ENCODE measurements at places on chromosomes 2 and 18.

DNA sequence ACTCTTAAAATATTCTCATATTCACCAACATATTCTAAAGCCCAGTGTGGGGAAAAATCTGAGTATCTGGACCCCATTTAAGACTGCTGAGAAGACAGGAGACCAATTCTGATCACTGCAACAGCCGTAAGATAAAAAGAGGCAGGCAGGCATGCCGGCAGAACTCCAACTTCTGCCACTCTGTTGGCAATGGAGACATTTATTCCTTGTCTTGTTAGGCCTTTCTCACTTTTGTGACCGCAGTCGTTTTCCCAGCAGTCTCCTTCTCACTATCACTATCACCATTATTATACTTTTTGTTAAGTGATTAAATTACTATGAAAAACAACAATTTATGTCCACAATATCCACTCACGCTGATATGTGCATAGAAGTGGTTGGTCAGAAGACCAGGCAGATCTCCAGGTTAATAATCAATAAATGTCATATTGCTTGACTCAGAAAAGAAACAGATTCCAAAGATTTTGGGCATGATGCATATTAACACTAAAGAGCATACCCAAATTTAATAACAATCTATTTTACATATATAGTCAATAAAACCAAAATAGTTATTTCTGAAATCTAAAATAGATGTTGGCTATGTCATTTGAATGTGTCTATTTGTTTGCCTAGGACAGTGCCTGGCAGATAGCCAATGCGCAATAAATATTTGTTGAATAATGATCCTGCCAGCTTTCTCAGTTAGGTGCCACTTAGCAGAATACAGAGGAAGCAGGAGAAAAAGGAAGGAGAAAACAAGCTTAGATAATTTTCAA lies 38.2 kb downstream of the SESTD1 start:
- no peak for DNase-seq

DNA sequence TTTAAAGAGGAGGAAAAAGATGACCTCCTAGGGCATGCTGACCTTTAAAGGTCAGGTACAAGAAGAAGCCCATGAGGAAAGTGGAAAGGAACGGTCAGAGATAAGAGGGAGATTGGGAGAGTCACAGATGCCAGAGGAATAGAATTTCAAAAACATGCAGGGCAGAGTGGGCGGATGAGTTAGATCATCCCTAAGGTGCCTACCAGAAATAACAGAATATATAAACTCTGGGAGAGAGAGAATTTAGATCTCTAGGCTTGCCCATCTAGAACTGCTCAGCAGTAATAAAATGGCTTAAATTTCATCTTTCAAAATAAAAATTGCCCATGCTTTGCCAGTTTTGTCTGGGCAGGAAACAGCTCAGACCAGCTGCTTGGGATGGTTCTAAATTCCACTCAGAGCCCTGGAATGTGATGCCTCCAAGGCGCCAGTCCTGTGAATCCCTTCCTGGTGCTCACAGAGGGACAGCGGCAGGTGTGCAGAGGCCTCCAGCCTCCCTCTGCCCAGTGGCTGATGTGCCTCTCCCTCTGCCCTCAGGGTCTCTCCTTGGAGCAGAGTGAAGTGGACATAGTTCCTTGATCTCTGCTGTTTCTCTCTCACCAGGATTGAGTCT lies 130.9 kb downstream of the ANTXR1 start:
- DNase-seq: no peak

DNA sequence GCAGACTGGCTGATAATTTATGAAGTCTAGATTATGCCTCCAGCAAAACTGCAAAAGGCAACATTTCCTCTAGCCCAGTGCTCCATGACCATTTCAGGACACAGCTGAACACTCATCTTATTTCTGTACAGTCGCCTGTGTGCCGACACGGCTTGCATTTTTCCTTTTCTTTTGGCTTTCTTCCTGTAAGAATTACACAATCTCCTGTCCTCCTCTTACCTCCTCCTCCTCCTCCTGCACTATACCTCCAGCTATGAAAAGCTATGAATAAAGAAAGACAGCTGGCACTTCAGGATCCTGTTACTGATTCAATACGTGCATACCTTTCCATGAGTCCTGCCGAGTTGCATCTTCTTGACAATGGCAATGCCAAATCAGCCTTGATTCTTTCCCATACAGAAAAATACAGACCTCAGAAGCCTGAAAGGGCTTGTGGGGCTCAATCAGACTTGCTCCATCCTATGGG lies 32.2 kb upstream of the TRIB2 start:
- no peak for DNase-seq

DNA sequence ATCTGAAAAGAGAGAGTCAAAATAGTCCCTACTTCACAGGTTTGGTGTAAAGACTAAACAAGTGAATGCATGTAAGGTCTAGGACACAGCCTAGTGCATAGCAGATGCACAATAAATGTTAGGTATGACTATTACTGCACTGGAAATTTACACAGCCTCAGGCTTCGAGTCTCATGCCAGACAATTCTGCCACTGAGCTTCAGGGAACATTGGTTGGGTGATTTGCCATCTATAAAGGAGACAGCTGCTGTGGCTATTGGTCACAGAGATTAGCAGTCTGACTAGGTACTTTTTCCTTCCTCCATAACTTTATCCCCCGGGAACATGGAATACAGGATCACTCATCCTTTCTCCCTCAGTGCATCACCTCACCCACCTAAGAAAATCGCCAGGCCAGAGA lies 89.2 kb downstream of the FAM124B start:
- no peak for DNase-seq

- DNase-seq: no peak
These were observed 207.9 kb downstream of the CMPK2 start for GRCh38 chr2:6657855-6658254.

GRCh38 chr2:25252291-25253152 lies 84.1 kb upstream of the POMC start:
- DNase-seq: peak; percentile 97

GRCh38 chr18:12470382-12471075 lies 62.8 kb downstream of the PRELID3A start:
- DNase-seq: peak; percentile 23

DNA sequence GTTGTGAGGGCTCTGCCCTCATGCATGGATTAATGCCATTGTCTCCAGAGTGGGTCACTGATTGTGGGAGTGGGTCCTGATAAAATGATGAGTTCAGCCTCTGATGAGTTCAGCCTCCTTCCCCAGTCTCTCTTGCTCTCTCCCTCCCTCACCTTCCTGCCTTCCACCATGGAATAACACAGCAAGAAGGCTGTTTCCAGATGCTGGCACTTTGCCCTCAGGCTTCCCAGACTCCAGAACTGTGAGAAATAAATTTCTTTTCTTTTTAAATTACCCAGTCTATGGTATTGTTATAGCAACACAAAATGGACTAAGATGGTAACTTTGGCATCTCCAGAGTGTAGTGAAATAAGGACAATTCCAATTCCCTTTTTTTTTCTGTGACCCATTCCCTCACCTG lies 47.1 kb upstream of the MAP4K3 start:
- no peak for DNase-seq

GRCh38 chr2:67213270-67213670 lies 183.9 kb upstream of the ETAA1 start:
- DNase-seq: no peak

DNA sequence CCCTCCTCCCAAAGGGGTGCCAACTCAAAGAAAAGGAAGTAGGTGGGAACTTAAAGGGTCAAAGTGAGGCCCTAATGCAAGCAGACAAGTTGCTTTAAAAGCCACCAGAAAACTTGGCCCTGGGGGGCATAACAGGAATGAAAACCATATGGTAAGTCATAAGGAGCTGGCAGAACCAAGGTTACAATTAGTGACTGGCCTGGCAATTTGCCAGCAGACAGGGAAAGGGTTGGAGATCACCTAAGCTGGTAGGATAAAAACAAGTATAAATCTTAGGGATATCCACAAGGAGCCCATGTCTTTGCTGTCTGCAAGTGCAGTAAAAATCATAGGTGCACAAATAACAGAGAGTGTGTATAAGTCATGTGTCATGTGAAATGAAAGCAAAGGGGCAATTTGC lies 256.7 kb upstream of the LRRTM4 start:
- no peak for DNase-seq

GRCh38 chr2:181780047-181780651 lies 99.8 kb upstream of the NEUROD1 start:
- DNase-seq: peak; percentile 65

GRCh38 chr2:230868161-230868946 lies 3.6 kb downstream of the ITM2C start:
- peak; percentile 71 for DNase-seq

- no peak for DNase-seq
These were observed 15.5 kb downstream of the SPRED2 start for GRCh38 chr2:65416945-65417344.

GRCh38 chr2:7031547-7032245 lies 114.5 kb downstream of the RNF144A start:
- DNase-seq: no peak

DNA sequence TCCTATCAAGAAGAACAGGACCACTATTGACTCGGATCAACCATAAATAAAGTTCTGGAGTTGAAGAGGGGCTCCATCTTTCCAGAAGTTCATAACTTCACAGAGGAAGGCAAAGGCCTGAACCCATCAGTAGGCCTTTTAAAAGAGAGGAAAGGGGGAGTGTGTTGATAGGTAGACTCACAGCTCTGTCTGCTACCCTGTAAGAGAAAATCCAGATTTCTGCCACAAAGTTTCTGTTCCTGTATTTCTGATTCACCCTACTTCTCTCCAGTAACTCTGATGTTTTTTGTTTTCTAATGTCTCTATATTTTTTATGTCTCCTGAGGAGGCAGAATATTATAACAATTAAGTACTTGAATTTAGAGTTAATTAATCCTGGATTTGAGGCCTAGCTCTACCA lies 564.0 kb downstream of the TNS1 start:
- DNase-seq: no peak

GRCh38 chr2:54676656-54677055 lies 46.8 kb upstream of the EML6 start:
- DNase-seq: no peak

DNA sequence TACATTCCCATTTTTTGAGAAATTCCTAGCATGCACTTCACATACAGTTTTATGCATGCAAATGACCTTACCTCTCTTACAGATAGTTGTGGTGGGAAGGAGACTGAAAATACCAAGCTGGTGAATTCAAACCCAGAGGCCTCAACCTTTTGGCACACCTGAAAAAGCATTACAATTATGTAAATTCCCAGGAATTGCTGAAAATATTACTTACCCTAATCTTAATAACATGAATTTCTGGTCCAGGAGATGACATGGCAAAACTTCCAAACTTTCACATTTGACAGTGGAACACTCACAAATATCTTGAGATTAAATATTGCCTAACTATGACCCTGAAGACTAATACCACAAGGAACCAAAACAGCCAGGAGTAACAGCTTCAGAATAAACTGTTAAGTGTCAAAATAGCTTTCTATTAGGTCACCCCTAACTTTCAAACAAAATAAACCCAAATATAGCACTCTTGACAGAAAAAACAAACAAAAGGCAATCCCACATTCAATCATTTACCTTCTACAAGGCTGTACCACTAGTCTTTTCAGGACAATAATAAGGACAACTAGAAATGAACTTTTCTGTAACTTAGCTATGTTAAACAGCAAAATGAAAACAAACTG lies 10.9 kb upstream of the PEX13 start:
- DNase-seq: no peak

DNA sequence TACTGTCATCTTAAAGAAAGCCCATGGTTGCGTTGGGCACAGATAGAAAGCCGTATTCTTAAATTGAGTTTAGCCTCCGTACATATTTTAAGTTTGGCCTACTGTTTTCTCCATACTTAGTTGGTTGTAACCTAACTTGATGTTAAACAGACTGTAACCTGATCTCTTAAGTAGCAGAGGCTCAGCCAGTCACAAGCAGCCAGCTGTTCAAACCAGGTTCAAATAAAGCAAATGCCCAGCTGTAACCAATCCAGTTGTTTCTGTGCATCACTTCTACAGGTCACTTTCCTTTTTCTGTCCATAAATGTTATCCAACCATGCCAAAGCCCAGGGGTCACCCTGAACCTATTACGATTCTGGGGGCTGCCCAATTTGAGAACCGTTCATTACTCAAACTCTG lies 10.0 kb upstream of the THADA start:
- DNase-seq: no peak

DNA sequence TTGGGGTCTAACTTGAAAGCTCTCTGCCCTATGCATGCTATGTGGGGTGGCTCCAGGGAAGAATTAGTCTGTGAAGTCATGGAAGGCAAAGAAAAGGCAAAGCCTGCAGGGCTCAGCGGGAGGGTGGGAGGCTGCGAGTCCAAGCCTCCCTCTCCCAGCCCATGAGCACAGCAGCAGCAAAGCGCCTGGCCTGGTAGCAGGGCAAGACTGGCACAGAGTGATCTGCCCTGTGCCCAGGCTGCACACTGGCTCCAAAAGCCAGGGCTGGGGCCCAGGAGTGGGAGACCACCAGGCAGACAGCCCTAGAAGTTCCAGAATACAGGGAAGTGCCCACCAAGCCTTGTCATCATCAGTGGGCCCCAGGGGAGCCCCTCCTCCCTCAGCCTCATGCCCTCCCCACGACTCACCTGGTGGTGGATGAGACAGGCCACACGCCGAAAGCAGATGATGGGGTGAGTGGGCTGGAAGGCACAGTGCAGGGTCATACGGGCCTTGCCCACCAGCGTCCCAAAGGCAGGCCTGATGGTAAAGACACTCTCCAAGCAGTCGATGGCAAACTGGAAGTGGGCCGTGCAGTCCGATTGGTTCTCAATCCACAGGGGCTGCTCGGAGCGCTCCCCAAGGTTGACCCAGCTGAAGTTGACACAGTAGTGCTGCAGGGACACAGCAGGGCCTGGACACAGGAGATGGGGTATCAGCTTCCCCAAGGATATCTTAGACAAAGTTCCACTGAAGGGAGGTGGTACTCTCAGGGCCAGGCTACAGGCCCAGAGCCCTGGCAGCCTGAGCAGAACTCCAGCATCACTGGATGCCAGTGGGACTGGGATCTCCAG lies 12.1 kb downstream of the CFAP65 start:
- DNase-seq: no peak

GRCh38 chr18:10805587-10806118 lies 279.8 kb downstream of the NAPG start:
- DNase-seq: no peak

- no peak for DNase-seq
These were observed 528.9 kb downstream of the TMX3 start for GRCh38 chr18:68186039-68186438.

GRCh38 chr18:5452943-5453443 lies 90.8 kb downstream of the EPB41L3 start:
- DNase-seq: no peak

- no peak for DNase-seq
These were observed 16.1 kb downstream of the PRELID3A start for GRCh38 chr18:12423820-12424219.

- no peak for DNase-seq
These were observed 59.3 kb downstream of the COBLL1 start for GRCh38 chr2:164782323-164782722.

All from eye (tissue), 1 donor.